ENCODE measurements at places on chromosomes 4 and X.

- no peak for DNase-seq
Observed at GRCh38 chr4:98577956-98578355, 80.5 kb downstream of the TSPAN5 start.

DNA sequence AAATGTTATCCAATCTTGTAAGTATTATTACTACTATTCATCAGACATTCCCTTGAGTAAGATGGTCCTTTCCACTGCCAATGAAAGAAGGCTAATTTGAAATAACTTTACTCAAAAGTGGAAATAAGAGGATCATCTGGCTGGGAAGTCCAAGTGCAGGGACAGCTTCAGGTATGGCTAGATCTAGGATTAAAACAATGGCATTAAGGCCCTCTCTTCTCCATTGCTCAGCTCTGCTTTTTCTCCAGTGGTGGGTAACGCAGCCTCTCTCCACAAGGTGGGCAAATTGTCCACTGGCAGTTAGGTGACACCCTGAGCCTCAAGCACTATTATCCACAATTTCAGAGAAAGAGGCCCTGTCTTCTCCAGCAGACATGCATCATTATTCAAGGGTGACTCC, 66.7 kb upstream of the PGM2 start:
- no peak for DNase-seq

GRCh38 chr4:3827616-3828492, 61.7 kb downstream of the ADRA2C start:
- DNase-seq, result no peak

DNA sequence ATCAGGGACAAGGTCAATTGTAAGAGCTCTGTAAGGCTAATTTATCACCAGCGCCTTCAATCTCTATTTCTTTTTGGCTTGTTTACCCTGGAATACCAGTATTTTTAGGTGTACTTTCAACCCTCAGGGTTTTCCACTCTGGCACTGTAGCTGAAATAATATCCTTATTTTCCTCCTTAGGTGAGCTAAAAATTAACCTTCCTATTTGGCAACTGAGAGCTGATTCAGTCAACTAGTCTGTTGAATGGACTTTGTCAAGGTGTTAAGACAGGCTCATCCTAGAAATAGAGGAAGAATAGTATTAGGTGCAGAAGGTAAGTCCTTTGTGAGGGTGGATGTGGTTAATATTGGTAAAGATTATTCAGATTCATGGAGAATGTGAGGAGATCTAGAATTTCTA, 101.3 kb upstream of the BANK1 start:
- DNase-seq, result no peak

- no peak for DNase-seq
Observed at GRCh38 chr4:148057516-148057915, 325.6 kb downstream of the ARHGAP10 start.

DNA sequence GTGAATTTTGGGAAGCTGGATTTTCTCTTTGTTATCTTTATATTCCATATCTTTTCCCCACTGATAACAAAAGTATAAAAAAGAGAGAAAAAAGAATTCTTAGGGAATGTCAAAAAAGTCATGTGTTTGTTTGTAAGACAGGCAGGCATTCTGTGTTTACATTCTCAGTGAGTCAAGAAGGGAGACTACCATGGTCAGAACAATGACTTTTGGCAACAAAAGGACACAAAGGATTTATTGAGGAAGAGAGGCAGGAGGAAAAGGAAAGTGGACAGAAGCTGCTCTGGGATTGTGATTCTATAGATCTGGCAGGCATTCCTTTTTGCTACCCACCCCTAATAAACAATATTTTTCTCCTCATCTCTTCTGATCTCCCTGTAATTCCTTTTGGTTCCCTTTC, 5.9 kb upstream of the ANK2 start:
- no peak for DNase-seq

- DNase-seq, result no peak
Observed at GRCh38 chrX:100745806-100746537, 14.1 kb upstream of the SYTL4 start.

GRCh38 chr4:94352163-94352562, 9.5 kb upstream of the HPGDS start:
- DNase-seq, result no peak

- DNase-seq, result no peak
Observed at GRCh38 chr4:177451108-177451500, 8.9 kb upstream of the AGA start.

DNA sequence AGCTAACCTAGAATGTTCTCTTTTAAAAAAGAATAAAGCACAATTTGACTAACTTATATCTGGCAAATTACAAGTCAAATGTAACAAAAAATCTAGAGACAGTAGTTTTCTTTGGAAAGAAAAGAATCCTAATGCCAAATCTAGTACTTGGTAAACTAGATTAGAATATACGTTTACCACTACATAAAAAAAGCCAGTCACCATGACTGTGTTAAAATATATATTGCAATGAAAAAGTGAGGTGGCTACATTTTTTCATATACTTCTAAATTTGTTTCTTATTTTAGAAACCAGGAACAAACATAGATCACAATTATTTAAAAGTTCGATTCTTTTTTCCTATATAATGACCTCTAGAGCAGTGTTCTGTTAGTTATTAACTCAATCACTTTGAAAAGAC, 29.6 kb upstream of the PPA2 start:
- no peak for DNase-seq

DNA sequence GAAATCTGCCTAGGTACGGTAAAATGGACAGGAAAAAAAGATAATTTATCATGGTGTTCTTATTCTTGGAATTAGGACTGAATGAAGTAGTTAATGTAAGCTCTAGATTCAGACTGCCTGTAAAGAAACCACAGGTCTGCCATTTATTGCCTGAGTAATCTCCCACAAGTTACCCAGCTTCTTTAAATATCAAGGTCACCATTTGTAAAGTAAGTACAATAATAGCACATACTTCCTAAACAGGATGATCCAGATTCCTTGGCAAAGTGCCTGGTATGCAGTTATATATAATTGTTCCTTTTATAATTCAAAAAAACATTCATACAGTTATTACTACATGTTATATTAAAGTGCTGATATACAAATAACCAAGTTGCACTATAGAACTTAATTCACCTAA, 368.6 kb downstream of the HNRNPD start:
- no peak for DNase-seq

GRCh38 chr4:16415751-16416150, 189.5 kb upstream of the TAPT1 start:
- DNase-seq, result no peak

DNA sequence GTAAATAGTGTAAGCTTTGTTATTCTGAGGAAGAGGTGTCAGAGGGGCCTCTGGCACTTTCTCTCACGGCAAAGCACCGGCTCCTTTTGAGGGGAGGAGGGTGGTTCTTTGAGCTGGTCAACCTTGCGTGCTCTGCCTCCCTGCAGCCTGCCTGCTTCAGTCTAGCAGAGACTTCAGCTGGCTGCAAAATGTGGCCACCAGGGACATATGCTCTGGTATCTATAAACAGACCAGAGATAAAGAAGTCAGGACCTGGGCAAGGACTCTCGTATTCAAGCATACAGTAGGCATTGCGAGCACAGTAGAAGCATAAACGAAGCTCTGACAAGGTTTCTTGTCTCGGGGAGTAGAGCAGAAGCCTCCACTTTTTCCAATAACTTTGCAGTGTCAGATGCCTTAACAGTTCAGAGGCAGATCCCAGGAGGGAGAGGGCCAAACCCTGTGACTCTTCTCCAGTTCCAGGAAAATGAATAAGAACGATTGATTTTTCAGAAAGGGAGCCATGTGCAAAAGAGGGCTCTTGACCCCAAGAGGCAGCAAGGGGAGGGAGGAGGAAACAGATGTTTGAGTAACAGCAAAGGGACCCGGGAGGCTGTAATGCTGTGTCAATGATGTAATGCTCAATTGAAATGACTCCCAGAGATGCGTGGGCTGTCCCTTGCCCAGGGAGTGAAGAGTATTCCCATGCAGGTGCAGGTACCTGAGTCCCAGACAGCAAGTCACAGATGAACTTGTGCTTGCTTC, 57.9 kb upstream of the TEX13D start:
- DNase-seq, result no peak

DNA sequence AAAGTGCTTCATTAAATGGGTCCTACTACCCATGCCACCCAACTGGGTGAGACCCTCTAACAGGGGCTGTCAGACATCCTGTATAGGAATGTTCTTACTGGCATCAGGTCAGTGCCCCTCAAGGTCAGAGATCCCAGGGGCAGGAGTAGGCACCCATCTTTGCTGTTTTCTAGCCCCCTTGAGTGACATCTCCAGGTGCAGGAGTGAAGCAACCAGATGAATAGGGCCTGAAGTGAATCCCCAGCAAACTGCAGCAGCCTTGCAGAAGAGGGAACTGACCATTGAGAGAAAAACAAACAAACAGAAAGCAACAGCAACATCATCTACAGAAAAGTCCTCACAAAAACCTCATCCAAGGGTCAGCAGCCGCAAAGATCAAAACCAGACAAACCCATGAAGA, 55.8 kb upstream of the GNRHR start:
- no peak for DNase-seq

DNA sequence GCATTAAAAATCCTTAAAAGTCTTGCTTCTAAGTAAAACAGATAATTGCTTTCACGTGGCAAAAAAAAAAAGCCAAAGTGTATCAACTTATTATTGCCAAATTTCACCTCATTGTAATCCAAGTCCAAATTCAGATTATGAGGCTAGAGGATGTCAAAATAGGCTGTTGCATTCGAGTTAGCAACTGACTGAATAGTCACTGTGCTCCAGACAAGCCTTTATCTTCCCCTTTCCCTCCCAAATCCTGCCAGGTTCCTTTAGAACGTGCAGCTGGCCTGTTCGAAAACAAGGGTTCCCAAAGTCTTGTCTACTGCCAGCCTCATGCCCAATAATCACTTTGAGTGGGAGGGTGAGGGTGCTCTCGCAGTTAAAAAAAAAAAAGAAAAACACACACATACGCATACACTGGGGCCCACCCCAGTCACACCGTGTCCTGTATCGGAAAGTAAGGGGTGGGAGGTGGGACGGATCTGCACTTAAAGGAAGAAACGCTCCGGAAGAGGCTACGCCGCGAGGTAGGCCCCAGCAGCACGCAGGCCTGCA, 603 bp downstream of the MAD2L1 start:
- DNase-seq, result no peak

GRCh38 chr4:120317713-120318112, 251.1 kb upstream of the MAD2L1 start:
- DNase-seq, result no peak

GRCh38 chr4:17577665-17578481, 875 bp downstream of the LAP3 start:
- no peak for DNase-seq

DNA sequence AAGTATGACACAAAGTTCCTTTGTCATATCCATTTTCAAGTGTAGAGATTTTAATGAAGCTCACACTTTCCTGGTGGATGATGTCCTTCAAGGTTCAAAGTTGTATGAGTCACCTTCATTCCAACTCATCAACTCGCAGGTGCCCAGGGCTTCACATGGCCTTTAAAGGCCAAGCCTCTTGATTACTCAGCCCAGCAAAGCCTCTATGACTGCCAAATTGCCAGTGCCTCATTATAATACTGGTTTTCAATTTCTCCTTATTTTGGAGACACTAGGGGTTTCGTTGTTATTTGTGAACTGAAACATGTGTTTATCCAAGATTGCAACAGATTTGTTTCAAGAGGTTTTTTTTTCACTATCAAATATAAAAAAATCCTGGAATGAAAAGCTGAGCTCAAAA, 45.9 kb upstream of the PPP3CA start:
- no peak for DNase-seq

- DNase-seq, result no peak
Observed at GRCh38 chrX:78105944-78106650, 2.0 kb downstream of the PGK1 start.

DNA sequence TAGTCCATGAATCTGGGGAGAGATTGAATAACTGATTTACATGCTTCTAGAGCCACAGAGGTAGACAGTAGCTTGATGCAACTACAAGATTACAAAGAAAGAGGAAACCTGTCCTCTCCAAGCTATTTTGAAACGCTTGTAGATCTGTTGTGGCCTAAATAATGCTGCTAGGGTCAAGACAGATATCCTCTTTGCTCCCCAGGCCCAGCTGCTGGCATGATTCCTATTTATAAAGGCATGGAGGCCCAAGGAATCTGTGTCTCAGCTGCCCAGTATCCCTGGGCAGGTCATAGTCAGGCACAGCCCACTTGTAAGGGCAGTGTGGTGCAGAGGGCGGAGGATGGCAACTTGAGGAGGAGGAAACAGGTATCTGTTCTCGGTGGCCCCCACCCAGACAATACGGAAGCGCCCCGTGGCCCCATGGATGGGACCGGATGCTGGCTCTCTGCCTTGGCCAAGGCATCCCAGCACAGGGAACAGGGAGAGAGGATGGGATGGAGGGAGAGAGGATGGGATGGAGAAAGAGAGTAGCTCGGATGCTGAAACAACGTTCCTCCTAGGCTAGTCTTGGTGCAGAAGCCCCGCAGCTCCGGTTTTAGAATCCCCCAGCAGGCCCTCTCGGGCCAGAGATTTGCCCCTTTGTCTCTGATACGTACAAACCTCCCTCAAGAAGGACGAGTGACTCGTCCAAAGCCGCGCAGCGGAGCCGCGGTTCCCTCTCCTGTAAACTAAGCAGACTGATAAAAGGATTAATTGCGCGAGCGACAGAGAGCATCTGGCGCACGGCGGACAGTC, 767 bp upstream of the SMIM20 start:
- DNase-seq, result no peak

- DNase-seq, result no peak
Observed at GRCh38 chr4:100894339-100894870, 376.6 kb upstream of the EMCN start.

GRCh38 chr4:75771607-75772006, 47.2 kb downstream of the USO1 start:
- DNase-seq, result no peak

DNA sequence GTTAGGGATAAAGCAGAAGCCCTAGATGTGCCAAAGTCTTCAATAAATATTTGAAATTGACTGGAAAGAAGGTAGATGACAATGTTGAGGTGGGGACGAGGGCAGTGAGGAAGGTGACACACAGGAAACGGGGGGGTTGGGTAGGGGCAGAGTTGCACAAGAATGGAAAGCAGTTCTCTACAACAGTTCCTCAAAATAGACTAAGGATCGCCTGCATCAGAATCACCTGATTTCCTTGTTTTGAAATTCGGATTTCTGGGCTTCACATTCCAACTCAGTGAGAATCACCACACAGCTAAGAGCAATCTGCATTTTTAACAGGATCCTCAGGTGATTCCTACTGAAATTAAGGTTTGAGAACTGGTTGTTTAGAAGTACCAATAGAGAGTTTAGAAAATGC, 70.6 kb downstream of the ARFIP1 start:
- DNase-seq, result peak; percentile 9

- no peak for DNase-seq
Observed at GRCh38 chrX:121949041-121949760, 901.8 kb downstream of the GLUD2 start.

GRCh38 chr4:112765317-112765974, 128.5 kb downstream of the LARP7 start:
- DNase-seq, result no peak

DNA sequence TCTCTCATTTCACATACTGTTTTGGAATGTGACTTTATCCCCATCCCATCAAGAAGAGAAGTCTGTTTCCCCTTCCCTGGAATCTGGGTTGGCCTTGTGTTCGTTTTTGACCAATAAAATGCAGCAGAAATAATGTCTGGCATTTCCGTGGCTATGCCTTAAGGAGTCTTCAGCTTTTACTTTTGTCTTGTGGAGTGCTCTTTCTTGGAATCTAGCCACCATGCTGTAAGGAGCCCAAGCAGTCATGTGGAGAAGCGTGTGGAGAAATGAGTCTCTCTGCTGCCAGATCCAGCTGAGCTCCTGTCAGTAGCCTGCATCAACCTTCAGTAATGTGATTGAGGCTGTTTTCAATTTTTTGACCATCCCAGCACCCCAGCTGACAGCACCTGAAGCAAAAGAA, 84.4 kb upstream of the ARMCX2 start:
- DNase-seq, result no peak

Data from skeletal muscle cell (primary cell).